ENCODE measurements at places on chromosomes 5 and 9.

GRCh38 chr5:33474931-33475499 is 34.2 kb downstream of the TARS1 start:
- no peak for DNase-seq

DNA sequence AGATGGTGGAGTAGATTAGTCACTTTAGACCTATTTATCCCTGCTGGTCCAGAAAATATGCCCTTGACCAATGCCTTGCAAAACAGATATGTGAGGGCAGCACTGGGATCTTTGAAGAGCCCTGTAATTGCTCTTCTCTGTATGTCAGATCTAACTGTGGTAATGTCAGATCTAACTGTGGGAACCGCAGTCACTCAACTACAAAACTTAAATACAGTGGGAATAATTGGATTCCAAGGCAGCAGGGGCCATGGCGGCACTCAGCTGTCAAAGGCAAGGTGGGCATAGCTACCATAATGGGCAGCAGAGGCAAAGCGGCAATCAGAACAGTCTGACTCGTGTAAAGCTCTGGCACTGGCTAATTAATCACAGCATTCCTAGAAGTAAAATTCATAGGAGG is 46.2 kb downstream of the MTAP start:
- no peak for DNase-seq

DNA sequence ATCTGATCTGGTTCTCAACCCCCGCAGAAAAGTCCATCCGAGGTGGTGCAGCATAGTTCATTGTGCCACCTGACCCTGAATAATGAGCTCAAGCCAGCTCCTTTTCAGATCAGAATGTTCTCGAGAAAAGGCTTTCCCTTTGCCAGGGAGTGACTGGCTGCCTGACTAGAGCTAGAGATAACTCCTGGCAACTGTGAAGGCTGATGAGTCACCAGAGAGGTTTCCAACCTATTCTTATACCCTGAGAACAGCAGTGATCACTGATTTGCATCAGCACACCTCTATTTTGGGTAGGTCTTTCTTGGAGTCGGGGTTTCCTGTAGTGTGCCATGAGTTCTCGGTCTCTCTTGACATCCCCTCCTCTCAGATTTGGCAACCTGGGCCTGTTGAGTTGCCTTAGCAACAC is 127.9 kb downstream of the PIK3R1 start:
- no peak for DNase-seq

DNA sequence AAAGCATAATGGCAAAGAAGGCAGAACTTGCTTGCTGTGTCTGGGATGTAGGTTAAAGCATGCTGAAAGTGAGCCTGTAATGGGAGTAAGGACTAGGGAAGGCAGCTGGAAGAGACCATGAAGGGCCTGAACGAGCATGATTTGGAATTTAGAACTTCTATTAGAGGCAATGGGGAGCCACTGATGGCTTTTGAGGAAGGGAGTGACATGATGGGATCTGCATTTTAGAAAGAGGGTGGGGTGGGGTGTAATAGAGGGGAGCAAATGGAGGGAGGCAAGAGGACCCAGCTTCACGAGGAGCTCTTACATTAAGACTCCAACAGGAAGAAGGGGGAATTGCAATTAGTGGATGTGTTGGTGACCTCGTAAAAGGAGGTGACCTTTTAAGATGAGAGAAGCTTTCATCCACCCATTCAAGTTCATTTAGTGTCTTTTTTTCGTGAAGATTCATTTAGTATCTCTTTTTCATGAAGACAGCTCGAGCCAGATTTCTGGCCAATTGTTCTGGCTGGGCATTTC is 13.6 kb upstream of the GABRP start:
- DNase-seq, result no peak

DNA sequence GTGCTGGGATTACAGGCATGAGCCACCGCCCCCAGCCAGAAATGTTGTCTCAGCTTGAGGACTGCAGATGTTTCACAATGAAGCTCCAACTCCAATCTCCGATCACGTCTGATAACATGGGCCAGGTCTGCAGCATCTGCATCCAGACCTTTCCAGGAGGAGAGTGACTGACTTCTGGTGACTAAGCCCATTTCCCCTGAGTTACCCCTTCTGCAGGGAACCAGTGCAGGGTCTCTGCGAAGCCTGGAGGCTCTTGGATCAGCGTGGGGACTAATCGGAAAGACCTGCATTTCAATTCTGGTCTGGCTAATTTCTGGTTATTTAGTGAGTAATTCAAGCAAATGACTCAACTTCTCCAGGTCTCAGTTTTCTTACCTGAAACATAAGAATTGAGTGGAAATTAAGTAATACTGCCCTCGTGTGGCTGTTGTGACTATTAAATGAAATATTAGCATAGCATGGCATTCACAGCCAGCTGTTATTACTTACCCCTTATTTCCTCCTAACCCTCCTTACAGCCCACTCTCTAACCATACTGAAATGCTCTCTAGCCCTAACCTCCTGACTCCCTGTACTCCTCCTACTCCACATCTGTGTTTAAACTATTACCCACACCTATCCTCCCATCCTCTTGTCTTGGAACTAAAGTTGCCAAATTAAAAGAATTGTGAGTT is 2.2 kb upstream of the GNPDA1 start:
- DNase-seq, result peak; percentile 57
